Activated CD8-positive, alpha-beta memory T cell treated with anti-CD3 and anti-CD28 coated beads for 1 hour (primary cell): ENCODE measurements at places on chromosomes 7 and 10.

DNA sequence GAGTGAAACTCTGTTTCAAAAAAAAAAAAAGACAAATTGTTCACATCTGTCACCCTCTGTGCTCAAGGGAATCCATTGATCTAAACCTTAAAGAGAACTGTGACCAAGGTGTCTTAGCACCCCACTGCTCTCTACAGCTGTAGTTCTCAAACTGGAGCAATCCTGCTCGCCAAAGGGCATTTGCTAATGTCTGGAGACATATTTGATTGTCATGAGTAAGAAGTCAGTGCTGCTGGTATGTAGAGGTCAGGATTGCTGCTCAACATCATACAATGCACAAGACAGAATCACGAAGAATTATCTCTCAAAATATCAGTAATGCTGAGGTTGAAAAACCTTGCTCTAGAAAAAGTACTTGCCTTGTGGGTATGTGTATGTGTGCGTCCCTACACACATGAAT is 30.0 kb downstream of the ABLIM1 start:
- no peak for DNase-seq

DNA sequence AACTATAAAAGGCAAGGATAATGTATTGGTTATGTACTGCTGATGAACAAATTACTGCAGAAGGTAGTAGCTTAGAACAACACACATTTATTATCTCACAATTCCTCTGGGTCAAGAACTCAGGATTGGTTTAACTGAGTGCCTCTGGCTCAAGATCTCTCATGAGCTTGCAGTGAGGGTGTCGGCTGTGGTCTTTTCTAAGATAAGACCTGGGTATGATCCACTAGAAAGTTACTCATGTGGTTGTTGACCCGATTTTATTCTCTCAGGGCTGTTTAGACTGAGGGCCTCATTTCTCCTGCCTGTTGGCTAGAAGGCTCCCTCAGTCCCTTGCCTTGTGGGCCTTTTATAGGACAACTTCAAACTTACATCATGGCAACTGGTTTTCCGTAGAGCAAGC is 86.7 kb downstream of the VWDE start:
- DNase-seq = no peak

DNA sequence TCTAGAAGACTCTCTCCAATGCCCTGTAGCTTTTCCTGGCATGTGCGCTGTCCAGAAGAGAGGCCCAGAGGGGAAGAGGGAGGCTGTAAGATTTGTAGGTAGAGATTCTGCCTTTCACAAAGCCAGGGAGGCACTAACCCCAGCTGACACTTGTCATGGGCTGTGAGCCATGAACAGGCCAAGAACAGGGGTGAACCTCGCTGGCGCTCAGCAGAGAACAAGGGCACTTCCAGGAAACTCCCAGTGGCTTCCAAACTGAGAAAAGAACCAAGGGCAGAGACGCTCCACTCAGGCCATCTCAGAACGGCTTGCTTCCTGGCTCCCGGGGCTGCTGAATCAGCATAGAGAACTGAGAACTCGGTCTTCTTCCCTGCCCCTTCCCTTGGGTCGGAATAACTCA is 257.8 kb upstream of the ZNF32 start:
- no peak for DNase-seq

- DNase-seq = no peak
These were observed 222.9 kb upstream of the AGK start for GRCh38 chr7:141328290-141328689.

DNA sequence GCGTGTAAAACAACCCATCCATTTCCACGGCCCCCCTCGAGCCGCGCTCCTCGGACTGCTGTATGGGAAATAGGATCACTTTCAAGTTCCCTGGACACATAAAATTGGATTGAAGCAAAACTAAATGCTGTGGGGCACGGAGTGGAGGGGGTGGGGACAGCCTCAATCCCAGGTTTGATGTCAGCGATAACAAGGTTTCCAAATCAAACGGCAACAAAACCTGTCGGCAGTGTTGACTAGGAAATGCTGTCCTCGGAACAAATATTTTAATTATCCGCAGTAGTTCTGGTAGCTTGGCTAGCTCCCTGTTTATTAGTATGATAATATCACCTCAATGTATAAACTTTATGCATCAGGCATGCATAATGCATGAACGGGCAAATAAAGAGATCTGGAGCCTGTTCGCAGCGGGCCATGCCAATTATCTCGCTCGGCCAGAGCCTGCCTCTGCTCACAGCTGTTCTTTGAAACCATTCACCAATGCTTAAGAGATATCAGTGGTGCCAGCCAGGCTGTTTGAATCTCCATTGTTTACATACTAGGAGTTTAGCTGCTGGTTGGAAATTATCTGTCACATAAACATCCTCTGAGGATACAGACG is 161.1 kb downstream of the PAXIP1 start:
- DNase-seq = no peak

GRCh38 chr7:95669513-95669912 is 73.2 kb upstream of the PDK4 start:
- no peak for DNase-seq

- no peak for DNase-seq
These were observed 100.7 kb upstream of the PRKCQ start for GRCh38 chr10:6680735-6681134.

DNA sequence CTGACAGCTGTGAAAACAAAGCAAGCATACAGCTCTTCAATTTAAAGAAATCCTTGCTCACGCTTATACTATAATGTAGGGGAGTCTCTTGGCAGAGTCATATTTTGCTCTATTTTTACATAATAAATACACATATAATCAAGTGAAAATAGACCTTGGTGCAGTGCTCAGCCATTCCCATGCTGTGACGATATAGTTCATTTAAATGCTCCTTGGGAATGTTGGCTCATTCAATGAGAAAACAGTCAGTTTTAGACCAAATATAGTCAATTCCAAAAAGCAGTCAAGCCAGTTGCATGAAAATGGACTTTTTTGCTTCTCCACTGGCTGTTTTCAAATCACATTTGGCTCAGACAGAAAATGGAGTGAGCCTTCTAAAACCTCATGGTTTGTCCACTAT is 587.4 kb downstream of the SUGCT start:
- no peak for DNase-seq

- DNase-seq = no peak
These were observed 52.1 kb upstream of the PDZD8 start for GRCh38 chr10:117427356-117427755.

- DNase-seq = peak; percentile 59
These were observed 1.1 kb downstream of the ARID5B start for GRCh38 chr10:61902445-61903220.

DNA sequence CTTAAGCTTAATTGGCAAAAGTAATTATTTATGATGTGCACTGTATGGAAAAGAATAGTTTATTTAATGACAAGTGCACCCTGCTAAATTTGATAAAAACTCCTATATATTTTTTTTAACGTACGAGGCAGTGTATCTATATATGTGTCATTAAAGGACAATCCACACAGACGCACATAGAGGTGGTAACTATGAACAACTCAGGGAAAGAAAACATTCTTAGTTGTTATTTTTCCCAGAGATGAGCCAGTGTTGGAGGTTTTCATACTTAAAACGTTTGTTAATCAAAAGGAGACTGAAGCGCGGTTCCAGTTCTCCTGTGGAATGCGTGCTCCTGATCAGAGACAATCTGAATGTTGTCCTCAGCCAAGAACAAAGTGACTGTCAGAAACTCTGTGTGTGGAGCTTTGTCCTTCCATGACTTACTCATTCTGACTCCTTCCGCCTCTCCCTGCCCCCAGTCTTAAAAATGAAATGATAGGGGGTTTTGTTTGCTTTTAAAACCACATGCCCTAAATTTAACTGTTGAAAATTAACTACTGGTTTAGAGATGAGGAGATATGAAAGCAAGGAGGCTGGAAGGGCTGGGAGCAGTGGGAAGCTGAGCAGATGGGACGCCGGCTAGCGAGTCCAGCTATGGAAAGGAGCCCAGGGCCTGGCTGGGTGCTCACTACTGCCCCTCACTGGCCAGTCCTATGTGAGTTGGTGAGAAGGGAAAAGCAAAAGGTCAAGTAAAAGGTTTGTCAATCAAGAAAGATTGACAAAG is 99.6 kb downstream of the SVIL start:
- no peak for DNase-seq

DNA sequence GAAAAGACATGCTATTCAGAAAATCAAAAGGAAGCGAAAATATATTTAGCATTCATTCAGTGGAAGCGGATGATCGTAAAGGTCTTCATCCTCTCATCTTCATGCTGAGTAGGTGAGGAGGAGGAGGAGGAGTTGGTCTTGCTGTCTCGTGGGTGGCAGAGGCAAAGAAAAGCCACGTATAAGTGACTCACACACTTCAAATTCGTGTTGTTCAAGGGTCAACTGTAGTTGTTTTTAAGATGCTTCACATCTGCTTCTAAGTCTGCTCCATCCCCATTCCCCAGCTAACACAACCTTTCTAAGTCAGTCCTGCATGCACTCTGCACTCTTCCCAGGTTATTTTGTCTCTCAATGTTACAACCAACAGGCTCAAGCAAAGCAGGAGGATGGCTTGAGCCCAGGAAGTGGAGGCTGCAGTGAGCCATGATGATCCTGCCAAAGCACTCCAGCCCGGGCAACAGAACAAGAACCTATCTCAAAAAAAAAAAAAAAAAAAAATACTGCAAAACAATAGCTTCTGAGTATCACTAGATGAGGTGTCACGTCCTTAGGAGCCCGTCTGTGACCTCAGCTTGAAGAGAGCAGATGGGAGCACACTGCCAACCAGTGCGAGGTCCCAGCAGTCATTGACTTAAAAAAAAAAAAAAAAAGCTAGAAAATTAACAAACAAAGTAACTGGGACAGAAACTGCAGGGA is 70.5 kb downstream of the SFMBT2 start:
- DNase-seq = no peak

GRCh38 chr10:122132882-122133565 is 138.1 kb upstream of the BTBD16 start:
- no peak for DNase-seq

DNA sequence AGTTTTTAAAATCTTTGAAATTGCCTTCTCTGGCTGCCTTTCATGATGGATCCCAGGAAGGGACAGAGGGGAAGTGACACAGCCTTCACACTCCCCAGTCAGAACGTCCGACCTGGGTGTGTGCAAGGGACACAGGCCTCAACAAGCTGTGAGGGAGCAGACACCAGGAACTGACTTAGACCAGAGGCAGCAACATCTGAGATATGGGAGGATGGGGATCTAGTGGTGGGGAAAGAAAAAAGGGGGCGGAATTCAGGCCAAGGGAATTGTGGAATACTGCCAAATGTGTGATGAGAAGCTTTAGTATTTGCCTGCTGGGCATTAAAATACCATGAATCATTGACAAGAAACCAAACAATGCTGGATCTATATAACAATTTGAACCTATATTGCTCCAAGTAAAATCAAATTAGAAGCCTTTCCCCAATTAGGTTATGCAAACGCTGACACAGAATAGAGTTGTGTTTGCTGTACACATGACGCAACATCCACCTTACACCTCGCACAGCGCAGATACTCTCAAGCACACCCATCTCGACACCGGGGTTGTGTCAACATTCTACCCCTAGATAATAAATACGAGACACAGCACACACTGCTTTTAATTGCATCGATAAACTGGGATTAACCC is 17.2 kb upstream of the MNX1 start:
- DNase-seq = no peak

- DNase-seq = no peak
These were observed 772 bp downstream of the HDAC9 start for GRCh38 chr7:18496341-18496700.

DNA sequence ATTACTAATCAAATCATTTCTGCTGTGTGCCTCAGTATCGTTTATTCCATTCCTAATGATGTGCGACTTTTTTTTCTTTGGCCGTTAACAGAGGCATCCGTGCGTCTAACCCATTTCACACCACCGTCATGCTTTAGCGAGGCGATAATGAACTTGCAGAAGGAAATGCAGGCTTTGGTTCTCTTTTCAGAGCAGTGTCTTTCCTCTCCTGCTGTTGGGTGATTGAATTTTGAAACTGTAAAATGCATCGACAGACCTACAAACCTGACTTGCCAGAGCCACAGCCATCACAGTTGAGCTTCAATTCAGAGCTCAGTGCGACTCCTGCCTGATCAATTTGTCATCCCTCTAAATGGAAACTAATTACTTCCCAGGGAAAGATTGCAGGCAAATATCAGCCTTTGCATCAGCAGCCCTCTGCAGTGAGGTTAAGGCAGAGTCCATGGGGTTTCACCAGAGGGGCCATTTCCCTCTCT is 486.0 kb upstream of the GALNT17 start:
- DNase-seq = no peak

- no peak for DNase-seq
These were observed 13.6 kb upstream of the GPR37 start for GRCh38 chr7:124779194-124779593.

- no peak for DNase-seq
These were observed 822.0 kb downstream of the TNS3 start for GRCh38 chr7:46759711-46760480.

GRCh38 chr7:93693796-93694195 is 119.3 kb upstream of the CALCR start:
- no peak for DNase-seq

GRCh38 chr7:13981070-13981469 is 8.4 kb downstream of the ETV1 start:
- DNase-seq = no peak

GRCh38 chr10:103765981-103766380 is 89.4 kb downstream of the SH3PXD2A start:
- DNase-seq = peak; percentile 68

DNA sequence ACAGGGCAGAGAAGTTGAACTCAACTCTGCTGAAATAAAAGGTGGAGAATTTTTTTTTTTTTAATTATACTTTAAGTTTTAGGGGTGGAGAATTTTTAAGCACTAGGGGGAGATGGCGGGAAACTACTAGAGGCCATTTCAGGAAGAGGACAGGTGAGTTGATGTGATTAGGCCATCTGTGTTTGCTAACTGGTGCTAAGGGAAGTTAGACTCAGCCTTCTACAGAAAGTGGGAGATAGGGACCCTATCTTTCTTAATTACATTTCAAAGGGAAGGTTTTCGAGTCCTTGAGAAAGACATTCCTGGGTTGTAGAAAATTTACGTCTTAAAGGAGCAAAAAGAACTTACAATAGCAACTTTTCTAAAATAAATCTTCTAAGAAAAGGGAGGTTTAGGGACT is 124.8 kb downstream of the LHFPL3 start:
- no peak for DNase-seq

- DNase-seq = no peak
These were observed 656.3 kb downstream of the TYW1 start for GRCh38 chr7:67652937-67653336.

- DNase-seq = no peak
These were observed 167.7 kb upstream of the ADO start for GRCh38 chr10:62636825-62637248.

DNA sequence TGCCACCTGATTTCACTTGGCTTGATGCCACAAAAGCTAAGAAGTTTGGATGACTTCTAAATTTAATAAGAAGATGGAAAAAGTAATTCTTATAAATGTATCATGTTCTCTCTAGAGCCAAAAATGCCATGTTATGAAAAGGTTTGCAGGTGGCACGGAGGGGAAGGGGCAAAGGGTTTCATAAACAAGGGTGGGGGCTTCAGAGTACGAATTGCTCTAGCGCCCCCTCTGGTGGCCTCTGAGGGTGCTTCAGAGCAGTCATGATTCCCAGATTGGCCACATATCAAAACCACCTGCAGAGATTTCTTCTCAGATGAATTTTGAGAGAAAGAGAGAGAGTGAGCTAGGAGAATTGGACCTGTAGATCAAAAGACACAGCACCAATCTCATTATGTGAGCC is 208.6 kb upstream of the YAE1 start:
- DNase-seq = no peak

GRCh38 chr10:21368022-21368582 is 157.4 kb downstream of the SKIDA1 start:
- no peak for DNase-seq
